ENCODE measurements at places on chromosomes 13 and 19.

DNA sequence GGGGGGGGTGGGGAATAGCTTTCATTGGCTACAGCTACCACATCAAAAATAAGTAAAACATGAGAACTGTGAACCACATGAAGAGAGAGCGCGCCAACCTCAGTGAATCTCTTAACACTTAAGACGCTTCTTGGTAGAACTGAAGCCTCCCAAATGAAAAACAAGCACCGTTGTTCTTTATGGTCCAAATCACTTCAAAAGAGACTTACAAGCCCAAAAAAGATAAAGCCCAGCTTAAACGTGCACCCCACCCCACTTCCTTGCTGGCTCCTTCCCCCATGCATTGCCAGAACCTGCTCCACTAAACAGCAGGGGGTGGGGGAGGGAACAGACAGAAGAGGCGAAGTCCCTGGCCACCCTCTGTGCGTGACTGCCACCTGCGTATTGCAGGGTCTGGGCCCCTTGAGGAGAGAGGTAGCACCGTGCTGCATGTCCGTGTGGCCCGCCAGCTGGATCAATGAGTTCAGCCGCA, 479.1 kb downstream of the FOXO1 start:
- DNase-seq, result no peak

- DNase-seq, result peak; percentile 99
These were observed 9.1 kb upstream of the OLFM2 start for GRCh38 chr19:9945319-9945966.

DNA sequence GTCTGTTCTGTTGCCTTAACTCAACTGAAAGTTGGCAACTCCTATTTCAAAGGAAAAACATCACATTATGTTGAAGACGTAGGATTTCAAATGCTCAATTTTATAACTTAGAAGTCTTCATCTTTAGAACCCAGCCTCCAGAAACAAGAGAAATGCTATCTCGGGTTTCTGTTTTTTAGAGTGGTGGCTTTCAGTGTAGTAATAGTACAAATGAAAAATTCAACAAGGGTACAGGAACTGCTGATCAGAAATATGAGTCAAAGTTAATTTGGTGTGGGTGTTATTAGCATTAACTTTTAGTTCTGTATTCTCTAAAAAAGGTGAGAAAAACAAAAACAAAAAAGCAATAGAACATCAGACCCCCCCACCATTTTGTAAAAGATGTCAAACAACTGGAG, 56.6 kb upstream of the FLT1 start:
- DNase-seq, result no peak

- no peak for DNase-seq
These were observed 24.2 kb downstream of the RANBP3 start for GRCh38 chr19:5953680-5954213.

- DNase-seq, result no peak
These were observed 61.6 kb upstream of the MED4 start for GRCh38 chr13:48156466-48156865.

DNA sequence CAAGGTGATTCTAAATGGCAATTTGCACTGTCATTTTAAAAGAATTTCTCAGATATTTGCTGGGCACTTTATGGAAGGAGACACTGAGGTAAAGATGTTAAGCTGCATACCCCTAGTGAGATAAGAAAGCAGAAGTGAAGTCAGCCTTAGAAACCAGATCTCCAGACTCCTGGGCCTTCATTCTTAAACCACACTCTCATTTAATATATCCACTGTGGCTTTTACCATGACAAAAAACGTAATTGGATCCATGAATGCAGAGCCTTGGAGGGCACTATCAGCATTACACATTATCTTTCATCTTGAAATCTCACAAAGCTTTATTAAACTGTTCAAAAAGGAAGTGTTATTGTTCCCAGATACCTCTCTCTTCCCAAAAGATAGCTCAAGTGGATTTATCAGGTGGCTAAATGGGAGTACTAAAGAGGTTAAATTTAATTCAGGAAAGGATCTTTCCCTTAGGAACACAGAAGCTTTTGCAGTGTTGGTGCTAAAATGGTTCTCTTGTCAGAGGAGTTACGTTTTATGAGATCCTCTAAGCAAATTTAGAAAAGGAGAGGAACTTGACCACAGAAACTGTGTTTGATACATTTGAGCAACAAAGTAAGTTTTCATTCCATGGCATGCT, 1060.4 kb downstream of the EFNB2 start:
- DNase-seq, result no peak

DNA sequence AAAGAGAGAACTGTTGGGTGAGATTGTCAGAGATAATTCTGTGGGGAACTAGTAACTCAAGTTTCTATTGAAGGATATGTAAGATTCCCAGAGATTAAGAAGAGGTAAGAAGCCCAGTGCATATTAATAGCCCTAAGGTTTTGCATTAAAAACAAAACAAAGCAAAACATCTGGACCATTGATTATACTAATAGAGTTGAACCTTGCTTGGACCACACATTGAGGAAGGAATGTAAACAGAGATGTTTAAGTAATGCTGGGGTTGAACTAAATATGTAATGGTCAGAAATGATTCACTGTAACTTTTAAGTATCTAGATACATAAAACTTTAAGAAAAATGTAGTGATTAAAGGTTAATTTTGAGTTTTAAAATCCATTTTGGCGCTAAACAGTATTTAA, 1770.0 kb downstream of the PCDH9 start:
- no peak for DNase-seq

DNA sequence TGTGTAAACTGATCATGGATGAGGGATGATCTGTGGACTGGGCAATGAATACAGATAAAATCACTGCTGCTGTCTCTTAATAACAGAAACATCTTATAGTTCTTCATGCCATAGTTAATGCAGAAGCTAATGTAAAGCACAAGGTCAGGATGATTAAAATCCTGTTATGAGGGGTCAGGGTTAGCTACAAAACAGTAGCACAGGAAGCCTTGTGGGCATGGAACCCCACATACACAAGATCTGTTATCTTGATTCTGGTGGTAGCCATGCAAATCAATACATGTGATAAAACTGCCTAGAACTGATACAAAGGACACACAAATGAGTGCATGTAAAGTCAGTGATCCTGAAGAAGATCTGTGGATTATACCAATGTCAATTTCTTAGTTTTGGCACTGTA, 96.4 kb downstream of the KLF12 start:
- DNase-seq, result no peak

GRCh38 chr13:23715762-23716235, 145.6 kb downstream of the TNFRSF19 start:
- DNase-seq, result peak; percentile 40

- DNase-seq, result no peak
These were observed 17.7 kb upstream of the CSNK1G2 start for GRCh38 chr19:1923319-1923718.

GRCh38 chr13:76886005-76886291, 257 bp downstream of the KCTD12 start:
- no peak for DNase-seq

- no peak for DNase-seq
These were observed 1.5 kb upstream of the ZNF561 start for GRCh38 chr19:9622531-9622930.

- no peak for DNase-seq
These were observed 36.7 kb downstream of the TMEM161A start for GRCh38 chr19:19101540-19101939.

DNA sequence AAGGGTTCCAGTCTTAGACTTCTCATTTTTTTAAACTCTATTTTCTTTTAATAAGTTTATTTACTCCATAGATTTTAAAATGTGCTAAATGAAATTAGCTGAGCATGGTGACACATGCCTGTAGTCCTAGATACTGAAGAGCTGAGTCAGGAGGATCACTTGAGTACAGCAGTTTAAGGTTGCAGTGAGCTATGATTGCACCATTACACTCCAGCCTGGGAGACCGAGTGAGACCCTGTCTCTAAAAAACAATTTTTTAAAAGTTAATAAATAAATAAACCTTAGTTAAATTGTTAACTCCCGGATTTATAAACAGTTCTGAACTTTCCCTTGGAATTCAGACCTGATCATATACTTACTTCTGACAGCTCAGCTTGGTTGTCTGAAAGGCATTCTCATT, 32.5 kb downstream of the PCDH20 start:
- DNase-seq, result no peak

DNA sequence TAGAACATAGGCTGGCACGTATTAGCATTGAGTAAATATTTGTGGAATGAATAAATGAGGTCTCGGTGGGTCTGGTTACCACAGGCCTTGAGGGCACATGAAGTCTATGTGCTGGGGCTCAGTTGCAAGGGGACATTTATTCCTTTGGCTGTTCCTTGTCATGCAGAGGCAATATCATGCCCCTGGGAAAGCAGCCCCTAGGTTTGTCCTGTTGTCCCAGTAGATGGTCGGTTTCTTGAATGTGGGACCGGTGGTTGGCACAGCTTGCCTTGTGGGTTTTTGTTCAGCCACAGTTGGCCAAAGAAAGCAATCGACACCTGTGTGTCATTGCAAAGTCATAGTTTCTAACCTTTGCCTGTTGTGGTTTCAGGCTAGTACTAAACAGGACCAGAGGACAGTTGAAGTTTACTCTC, 24.7 kb upstream of the GPR183 start:
- no peak for DNase-seq

DNA sequence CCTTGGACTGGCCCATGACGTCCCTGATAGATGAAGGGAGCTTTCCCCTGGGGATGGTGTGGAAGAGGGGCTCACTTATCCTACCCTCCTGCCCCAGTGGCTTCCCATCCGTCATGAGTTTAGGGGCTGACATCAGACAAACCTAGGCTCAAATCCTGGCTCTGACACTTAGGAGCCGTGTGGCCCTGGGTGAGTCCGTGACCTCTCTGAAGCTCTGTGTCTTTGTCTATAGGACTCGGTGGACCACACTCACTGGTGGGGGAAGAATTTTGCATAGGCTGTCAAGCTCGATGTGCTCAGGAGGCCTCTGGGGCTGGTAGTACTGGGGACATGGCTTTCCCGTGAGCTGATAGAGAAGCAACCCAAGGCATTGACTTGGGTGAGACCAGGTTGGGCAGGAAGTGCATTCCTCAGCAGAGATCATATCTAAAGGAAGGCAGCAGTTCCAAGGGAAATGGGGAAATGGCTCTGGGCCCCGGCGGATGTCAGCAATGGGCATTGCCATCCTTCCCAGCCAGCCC, 17.4 kb upstream of the AP1M2 start:
- no peak for DNase-seq

- no peak for DNase-seq
These were observed 69.2 kb downstream of the TEX26 start for GRCh38 chr13:31001647-31002046.

- DNase-seq, result no peak
These were observed 491.0 kb downstream of the FGF9 start for GRCh38 chr13:22161871-22162270.

- peak; percentile 11 for DNase-seq
These were observed 135.1 kb downstream of the GPC6 start for GRCh38 chr13:93361703-93362102.

GRCh38 chr13:107209824-107210722, 642.1 kb upstream of the ARGLU1 start:
- DNase-seq, result peak; percentile 68

- no peak for DNase-seq
These were observed 42.3 kb upstream of the CYP2B6 start for GRCh38 chr19:40948580-40949299.

DNA sequence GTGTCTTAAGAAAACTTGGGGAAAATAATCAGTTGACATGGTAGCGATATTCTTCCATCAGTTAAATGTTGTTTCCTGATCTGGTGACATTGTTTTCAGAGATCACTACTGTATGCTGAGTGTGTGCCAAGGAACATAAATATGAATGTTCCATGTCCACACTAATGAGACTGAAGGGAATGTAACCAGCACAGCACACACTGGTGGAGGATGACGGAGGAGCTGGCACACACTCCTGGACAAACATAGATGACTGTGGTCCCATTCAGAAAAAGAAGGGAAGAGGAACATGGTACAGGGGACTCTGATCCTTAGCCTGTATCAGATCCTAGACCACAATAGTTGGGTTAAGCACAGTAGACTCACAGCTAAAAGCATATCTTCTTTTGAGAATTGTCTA, 574.8 kb downstream of the MYO16 start:
- DNase-seq, result no peak

DNA sequence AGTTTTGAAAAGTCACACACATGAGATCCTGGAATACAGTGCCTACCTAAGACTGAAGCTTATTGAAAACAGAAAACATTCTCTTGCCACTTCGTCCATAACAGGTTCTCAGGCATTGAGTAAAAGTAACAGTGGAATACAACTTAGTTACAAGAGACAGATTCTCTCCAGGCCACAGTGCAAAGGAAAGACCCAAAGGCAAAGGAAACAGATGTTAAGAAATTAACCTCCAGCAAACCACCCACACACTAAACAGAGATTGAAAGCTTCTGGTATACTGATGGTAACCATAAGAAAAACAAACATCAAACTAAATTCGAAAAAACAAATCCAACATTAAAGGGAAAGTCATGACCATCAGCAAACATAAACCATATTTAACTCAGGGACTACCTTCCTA, 914.7 kb downstream of the SLITRK5 start:
- no peak for DNase-seq

GRCh38 chr19:30344446-30345425, 27.4 kb upstream of the ZNF536 start:
- DNase-seq, result no peak

DNA sequence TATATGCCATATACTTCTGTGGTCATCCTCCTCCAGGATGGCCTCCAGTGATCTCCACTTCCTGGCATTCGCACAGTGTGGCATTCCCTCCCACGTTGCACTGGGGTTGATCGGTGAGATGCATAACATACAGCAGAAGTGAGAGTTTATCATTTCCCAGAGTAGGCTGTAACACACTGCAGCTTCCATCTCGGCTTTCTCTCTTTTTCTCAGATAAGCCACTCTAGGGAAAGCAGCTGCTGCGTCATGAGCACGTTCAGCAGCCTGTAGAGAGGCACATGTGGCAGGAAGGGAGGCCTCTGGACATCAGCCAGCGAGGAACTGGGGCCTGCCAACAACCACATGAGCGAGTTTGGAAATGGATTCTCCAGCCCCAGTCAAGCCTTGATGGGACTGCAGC, 807.1 kb downstream of the DIAPH3 start:
- peak; percentile 1 for DNase-seq

DNA sequence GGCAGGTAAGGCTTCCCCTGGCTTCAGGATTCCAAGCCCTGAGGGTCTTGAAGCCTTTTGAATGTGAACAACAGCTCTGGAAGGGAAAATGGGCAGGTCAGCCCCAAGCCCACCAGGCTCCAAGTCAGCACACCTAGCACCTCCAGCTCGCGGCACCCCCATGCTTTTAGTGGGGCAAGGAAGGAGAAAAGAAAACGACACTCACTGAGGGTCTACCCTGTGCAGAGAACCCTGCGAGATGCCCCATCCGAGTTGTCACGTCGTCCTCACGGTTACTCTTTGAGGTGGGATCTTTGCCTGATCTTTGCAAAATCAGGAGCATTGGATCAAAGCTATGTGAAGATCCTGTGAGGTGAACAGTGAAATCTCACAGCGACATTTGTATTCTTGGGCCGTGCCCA, 5.7 kb upstream of the F10 start:
- no peak for DNase-seq

GRCh38 chr13:101181076-101181685, 235.1 kb downstream of the NALCN start:
- DNase-seq, result no peak

Measured in fibroblast of villous mesenchyme (primary cell).